ENCODE measurements at places on chromosomes 3 and 15.
A peak's percentile ranks its signal among the peaks of the same experiment; 100 is the strongest.

GRCh38 chr3:144643771-144644198 lies 672.2 kb downstream of the DIPK2A start:
- no peak for DNase-seq

DNA sequence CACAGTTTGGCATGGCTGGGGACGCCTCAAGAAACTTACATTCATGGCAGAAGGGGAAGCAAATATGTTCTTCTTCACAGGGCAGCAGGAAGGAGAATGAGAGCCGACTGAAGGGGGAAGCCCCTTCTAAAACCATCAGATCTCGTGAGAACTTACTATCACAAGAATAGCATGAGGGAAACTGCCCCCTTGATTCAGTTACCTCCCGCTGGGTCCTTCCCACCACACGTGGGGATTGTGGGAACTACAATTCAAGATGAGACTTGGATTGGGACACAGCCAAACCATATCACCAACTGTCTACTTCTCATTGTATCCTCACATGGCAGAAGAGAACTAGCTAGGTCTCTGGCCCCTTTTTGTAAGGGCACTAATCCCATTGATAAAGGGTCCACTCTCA lies 30.5 kb downstream of the CCDC32 start:
- DNase-seq = no peak

GRCh38 chr15:65981837-65982626 lies 112.7 kb downstream of the RAB11A start:
- DNase-seq = peak; percentile 54

DNA sequence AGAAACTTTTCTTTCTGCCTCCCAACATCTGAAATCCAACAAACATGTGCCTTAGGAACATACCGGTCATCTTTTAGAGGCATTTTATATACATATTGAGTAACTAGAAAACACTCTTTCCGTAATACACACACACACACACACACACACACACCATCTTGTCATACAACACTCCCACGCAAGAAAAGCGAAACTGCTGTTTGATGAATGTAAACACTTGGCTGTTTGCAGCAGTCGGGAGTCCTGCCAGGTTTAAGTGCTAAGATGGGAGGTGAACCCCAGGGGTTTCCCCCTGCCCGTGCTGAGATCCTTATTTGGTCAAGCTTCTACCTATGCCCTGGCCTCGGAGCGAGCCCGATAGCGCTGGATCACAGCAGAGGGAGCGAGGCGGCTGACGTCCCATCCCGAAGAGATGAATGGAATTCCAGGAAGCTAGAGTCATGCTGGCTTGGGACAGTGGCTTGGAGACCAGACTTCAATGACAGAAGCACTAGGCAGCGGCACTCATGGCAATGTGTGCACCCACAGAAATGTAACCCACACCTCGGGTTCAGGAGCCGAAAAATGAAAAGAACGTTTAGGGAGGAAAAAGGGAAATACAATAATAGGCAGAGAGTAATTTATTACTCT lies 1.3 kb upstream of the THBS1 start:
- DNase-seq = no peak

- no peak for DNase-seq
Observed at GRCh38 chr3:71831599-71831998, 46.7 kb upstream of the PROK2 start.
